Common myeloid progenitor, CD34-positive (primary cell): ENCODE measurements at places on chromosomes 3 and 15.

GRCh38 chr3:71446260-71446659 lies 137.3 kb downstream of the FOXP1 start:
- DNase-seq = no peak

DNA sequence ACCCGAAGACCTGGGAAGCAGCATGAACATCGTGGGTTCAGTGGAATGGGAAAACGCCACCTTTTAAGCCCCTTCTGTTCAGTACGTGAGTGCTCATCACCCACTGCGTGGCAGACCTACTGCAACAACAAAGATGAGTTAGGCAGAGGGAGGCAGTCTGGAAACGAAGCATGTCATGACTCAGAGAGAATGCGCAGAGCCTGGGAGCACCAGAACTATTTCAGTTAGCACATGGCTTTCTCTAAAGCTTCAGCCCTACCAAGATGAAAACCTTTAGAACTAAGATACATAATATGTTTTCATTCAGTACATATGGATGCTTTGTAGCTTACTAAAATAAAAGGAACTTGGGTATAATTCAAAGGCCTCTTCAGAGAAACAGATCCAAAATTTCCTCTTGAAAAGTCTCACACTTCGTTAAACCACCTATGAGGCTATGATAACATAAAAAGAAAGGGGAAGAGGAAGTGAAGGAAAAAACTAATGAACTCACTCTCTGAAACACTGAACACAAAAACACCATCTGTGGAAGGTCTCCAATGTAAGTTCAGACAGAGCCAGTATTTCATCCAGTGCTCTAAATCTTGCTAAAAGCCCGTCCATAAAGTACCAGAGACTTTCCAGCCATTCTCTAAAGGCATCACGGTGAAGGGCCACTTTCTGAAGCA lies 140.1 kb downstream of the OCA2 start:
- DNase-seq = peak; percentile 33

- DNase-seq = no peak
Observed at GRCh38 chr15:81914734-81915256, 131.0 kb downstream of the MEX3B start.

GRCh38 chr15:70866982-70867641 lies 13.2 kb upstream of the LARP6 start:
- DNase-seq = no peak
